ENCODE measurements at places on chromosomes 2 and 18.

GRCh38 chr2:36589230-36589630 is 8.7 kb downstream of the FEZ2 start:
- DNase-seq, result no peak

DNA sequence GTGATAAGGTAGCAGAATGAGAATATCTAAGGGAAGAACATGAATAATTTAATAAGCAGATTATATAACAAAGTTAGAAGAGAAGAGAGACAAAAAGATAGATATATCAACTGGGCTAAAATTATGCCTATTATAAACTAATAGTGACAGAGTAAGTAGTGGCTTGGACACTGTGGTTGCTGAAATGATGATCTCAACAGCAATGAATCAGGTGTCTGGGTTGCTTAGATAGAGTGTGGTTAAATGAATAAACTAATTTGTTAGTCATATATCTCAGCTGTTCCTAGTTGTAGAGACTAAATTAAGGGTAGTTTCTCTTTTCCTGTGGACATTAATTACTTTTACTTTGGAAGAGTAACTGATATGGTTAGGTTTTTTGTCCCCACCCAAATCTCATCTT is 1485.4 kb upstream of the CELF4 start:
- DNase-seq, result no peak

GRCh38 chr2:84487298-84487996 is 28.4 kb upstream of the SUCLG1 start:
- no peak for DNase-seq

DNA sequence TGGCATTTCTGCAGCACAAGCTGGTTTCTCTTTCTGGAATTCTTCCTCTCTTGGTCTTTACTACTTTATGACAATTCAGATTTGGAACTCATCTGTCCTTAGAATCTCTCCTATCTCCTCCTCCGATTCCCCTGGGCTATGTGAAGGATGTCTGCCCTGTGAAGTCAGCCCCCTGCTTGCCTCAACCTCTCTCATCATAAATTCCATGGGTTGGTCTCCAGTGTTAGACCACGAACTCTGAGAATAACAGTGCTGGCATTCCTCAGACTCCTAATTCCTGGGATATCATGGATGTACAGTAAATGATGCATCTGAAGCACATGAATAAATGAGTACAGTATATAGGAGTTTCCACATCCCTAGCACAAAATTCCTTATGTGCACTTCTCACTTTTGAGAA is 21.0 kb upstream of the CYRIA start:
- DNase-seq, result no peak

- DNase-seq, result no peak
These were observed 100.1 kb downstream of the CTNNA2 start for GRCh38 chr2:79612999-79613398.

DNA sequence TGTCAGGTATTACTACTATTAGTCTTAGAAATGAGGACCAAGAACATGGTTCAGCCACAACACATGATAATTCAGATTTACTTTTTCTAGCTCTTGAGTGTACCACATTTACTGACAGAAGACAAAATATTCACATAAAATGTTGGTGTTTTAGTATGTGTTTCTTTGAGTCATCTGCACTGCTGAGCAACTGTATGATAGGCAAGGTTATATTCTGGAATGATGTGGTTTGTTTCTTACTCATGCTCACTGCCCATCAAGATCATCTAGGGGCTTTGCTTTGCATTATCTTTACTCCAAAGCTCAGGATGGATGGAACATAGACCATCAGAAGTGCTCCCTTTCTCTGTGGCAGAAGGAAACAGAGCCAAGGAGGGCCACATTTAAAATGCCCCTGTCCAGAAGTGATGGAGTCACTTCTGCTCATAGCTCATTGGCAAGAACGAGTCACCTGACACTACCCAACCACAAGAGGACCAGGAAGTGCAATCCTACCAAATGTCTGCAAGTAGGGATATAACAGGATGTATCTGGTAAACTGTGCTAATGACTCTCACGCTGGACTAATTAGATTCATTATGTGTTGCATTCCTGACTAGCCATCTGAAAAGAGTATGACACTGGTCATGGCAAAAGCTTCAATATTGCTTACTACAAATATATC is 81.5 kb downstream of the DIS3L2 start:
- no peak for DNase-seq

DNA sequence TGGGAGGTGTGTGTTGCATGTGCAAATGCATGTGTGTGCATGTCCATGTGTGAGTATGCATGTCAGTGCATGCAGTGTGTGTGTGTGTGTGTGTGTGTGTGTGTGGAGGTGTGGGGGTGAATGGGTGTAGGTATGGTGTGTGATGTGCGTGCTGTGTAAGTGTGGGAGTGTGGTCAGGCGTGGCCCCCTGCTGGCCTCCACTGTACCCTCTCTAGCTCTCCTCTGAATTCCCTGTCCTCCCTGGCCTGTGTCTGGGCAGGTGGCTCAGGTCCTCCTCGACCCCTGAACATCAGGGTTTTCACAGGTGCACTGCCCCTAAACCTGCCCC is 230.2 kb downstream of the CELF4 start:
- no peak for DNase-seq

DNA sequence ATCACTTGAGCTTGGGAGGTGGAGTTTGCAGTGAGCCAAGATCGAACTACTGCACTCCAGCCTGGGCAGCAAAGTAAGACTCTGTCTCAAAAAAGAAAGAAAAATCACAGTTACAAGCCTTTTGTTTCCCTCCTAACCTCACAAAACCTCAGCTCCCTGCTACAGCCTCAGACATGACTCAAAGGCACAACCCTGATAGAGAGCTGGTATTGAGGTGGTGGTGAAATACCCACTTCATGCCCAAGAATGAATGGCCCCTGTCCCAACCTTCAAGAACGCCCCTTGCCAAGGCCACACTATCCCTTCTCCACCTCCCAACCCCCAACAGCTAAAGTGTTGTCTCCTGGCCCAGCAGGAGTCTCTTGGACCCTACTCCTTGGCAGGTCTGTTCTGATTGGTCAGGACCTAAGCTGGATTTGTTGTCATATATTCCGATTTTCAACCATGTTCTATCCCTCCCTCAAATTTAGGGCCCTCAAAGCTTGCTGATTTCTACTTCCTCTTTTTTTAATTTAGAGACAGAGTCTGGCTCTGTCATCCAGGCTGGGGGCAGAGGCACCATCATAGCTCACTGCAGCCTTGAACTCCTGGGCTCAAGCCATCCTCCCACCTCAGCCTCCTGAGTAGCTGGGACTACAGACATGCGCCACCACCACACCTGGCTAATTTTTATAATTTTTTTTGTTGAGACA is 61.9 kb upstream of the BZW1 start:
- DNase-seq, result no peak

Data from LoVo (cell line).